Fibroblast of skin of right biceps (primary cell): ENCODE measurements at places on chromosomes 3 and 15.

GRCh38 chr3:13316603-13317002 is 103.5 kb downstream of the NUP210 start:
- no peak for DNase-seq

GRCh38 chr15:77858792-77859490 is 218.6 kb downstream of the TBC1D2B start:
- no peak for DNase-seq

GRCh38 chr3:170848292-170848917 is 21.6 kb downstream of the RPL22L1 start:
- DNase-seq: peak; percentile 49

DNA sequence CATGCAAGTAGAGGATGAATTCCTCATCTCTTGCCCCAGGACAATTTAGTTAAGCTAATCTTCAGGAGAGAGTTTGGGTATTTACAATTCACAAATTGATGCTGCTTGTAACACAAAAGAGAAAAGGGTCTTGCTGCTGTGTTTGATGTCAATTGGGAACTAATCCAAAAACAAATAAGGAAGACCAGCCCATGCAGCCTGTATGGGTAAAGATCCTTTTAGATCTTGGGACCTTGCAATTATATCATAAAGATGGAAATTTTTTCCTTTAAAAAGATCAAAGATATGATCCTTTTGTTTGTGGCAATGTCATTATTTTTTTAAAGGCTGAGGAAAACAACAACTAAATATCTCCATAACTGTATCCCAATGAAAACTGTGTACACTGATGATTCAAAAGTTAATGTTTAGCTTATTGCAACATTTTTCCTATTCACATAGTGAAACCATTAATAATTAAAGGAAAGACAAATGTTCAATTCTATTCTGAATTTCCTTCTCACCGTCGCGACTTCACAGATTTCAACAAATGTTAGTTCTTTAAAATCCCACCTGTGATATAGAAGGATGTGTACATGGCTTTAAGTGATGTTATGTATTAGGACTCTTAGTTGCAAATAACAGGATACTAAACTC is 40.2 kb downstream of the TMEM212 start:
- no peak for DNase-seq

- DNase-seq: no peak
These were observed 21.9 kb upstream of the KPNA1 start for GRCh38 chr3:122536632-122537001.

DNA sequence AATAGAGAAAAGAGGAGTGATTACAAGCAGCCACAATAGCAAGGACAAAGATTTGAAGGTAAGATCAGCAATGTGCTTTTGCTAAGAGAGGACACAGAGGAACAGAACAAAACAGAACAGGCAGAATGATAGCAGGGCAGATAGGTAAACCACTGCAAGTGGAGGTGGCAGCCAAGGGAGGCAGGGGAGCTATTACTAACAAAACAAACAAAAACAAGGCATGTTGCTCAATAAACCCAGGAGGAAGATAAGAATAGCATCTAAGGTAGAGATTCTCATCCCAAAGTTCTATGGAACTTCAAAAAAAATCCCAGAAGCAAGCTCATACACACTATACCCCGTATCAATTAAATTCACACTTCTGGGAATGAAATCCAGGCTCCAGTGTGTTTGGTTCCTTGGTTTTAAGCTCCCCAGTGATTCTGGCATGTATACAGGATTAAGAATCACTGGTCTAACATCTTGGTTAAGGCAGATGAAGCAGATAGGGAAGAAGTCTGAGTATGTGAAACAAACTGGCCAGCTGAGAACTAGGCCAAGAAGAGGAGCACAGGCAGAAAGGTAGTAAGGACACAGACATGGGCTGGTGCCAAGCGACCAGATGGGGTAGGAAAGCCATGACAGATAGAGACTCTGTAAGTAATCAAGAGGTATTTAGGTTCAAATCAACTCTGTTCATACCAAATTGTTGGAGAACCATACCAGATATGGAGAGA is 189.2 kb downstream of the DTWD1 start:
- DNase-seq: no peak

DNA sequence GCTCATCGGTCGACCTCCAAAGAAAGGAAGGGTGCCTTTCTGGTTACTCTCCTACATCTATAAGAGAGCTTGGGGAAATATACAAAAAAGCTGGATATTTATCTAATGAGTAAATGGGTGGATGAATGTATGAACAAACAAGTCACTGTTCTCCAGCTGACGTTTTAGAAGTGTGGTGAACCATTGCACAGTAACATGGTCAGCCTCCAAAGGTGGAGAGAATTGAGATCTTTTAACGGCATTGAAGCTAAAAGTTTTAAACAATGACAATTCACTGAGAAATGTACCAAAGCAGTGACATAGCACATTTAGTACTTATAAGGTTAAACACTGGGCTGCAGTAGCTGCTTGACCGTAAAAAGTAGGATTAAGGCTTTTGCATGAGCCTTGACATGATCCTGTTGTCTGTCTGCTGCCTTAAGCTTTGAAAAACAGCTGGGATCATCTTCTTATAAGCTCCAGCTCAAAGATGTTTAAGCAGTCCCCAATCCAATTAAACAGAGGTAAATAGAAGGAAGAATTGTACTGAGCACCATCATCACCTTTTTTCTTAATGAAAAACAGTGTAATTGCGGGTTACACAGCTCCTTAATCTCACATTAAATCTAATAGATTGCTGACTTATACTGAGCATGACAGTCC is 222.9 kb downstream of the WDR72 start:
- no peak for DNase-seq

GRCh38 chr3:125266971-125267370 is 54.4 kb upstream of the SLC12A8 start:
- no peak for DNase-seq

GRCh38 chr3:72230774-72231379 is 445.9 kb upstream of the PROK2 start:
- no peak for DNase-seq

DNA sequence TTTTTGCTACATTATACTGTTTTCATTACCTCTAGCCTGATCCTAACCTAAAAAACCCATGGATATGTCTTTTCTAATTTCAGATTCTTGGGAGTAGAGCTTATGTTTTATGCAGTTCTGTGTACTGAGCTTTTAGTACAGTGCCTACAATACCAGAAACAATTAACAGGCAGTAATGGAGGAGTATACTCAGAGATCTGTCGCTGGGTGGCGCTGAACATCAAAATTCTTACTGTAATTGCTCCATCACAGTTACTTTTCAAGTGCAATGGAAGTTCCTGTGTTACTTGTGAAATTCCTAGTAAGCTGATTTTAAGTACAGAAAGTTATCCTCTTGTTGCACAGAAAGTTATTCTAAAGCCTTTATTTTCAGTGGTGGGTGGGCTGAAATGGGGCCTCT is 66.9 kb downstream of the RNF13 start:
- DNase-seq: peak; percentile 62

DNA sequence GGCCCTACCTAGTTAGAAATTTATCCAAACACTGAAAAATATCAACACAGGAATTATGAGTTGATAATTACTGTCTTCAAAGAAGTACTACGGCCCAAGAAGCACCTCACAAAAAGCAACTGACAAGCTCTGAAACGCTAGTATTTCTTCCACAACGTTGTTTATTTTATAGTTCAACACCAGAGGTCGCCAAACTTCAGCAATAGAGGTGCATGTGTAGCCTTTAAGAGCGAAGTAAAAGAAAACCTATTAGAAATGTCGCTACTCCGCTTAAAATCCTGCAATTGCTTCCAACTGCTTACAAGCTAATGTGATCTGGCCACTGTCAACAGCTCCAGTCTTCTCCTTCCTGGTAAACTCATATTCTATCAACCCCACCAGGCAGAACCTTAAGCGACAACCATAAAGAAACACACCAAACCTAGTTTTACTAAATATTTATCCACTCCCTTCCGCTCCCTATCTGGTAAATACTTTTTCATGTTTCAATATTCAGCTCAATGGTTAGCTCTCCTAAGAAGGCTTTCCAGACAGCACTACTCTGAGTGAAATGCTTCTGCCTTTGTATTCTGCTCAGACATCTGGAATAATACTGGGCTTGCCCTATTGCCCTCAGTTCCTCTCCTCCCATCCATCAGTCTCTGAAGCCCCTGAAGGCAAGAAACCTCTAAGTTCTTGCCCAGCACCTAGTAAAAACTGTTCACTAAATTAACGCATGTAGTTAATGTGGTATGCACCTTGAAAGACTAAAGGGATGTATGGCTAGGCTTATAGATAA is 110.2 kb downstream of the NR1I2 start:
- DNase-seq: peak; percentile 70

DNA sequence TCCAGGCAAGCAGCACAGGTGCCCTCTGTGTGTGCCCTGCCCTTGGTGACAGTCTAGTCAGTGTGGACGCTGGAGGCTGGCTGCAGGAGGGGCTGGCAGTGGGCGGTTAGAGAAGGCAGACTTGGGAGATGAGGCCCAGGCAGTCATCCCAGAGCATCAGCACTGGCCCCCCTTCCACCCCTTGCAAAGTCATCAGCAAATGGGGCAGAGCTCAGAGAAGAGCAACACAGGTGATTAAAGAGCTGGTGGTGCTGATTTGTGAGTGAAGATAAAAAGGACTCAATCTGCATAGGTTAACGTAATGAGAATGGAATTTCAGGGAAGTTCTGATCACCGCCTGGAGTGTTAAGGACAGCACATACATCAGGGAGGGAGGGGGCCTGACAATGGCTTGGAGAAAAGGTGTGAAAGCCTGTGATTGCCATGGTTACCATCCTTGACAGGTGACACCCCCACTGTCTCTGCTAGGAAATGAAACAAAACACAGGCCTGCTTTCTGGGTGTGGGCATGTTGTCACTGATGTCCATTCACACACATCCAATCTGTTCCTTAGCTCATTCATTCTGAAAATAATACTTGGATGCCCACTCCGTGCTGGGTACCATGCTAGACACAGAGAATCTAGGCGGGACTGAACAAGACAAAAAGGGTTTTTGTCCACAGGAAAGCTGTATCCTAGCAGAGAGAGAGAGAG is 269.6 kb upstream of the ST8SIA2 start:
- DNase-seq: no peak

GRCh38 chr15:40594429-40594836 is 384 bp downstream of the KNL1 start:
- peak; percentile 54 for DNase-seq

- DNase-seq: peak; percentile 69
These were observed 29.9 kb downstream of the TMEM40 start for GRCh38 chr3:12729051-12729651.

DNA sequence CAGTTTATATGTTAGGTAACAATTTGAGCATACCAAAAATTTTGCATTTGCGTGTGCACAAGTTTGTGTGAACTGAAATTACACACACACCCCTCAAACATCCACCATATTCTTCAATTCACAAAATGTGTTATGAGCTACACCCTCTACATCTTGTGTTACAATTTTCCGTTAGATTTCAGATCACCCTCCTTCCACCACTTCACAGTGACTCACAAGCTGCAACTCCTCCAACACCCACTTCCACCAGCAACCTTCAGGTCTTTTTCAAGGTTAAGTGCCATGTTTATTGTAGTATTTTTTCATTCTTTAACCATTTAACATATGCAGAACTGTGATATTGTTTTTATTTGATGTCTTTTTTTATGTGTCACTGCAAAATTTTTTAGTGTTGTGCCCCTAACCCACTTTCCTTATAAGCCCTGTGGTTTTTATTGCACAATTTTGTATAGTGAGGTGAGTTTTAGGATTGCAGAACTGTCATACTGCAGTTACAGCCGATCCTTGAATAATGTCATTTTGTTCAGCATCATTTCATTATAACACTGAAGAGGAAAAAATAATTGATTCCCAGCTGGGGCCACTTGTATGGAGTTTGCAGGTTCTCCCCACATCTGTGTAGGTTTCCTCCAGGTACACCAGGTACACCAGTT is 148.9 kb downstream of the PLCL2 start:
- DNase-seq: no peak

DNA sequence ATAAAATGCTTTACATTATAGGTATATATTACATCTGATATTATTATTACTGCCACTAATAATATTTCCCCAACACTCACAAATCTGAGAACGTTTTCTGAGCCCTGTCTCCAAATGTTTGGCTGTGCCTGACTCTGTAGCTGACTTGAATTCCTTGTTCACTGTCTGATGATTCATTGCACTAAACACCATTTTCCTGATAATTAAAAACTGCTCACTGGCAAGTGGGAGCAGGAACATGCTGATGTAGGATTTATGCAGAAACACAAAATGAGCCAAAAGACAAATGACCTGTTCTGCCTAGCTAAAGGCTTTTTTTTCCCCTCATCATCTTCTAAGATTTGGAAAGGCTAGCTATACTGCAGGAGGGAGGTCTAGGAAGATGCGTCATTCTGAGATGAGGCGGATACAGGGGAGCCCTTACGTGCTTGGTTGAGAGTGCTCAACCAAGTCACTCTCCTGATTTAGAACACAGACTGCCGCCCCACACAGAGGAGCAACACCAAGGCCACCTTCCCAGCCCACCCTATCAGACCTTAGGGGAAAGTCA is 380.7 kb downstream of the EPHB1 start:
- peak; percentile 41 for DNase-seq

DNA sequence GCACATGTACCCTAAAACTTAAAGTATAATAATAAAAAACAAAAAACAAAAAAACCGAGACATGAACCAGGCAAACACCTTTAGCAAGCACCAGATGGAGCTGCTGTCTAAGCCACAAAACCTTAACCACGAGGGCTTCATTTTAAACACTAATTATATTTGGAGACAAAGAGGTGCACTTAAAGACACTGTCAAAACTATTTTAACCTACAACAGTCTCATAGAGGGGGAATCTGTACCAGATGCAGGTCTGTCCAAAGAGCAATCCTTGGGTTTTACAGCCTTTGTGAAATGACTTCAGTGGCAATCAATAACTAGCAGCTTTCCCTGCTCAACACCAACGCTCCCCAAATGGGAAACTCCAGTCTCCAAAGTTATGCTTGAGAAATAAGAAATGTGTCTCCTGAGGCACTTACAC is 115.7 kb upstream of the TSPAN3 start:
- peak; percentile 45 for DNase-seq

GRCh38 chr3:99049164-99049563 is 147.7 kb upstream of the DCBLD2 start:
- no peak for DNase-seq

DNA sequence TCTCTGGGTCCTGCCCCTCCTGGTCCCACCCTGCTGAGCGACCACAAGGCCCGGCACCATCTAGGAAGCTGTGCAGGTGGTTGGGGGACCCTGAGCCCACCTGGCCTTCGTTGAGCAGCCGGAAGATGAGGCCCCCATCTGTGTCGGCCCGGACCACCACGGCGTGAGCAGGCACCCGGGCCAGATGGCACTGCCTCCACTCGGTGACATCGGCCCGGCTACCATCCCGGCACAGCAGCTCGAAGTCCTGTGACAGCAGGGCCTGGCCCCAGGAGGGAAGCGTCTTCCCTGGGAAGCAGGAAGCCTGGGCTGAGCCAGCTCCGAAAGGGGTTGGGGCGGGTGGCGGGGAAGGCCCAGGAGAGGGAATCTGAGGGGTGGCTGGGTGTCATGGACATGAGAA is 12.6 kb downstream of the MELTF start:
- no peak for DNase-seq

DNA sequence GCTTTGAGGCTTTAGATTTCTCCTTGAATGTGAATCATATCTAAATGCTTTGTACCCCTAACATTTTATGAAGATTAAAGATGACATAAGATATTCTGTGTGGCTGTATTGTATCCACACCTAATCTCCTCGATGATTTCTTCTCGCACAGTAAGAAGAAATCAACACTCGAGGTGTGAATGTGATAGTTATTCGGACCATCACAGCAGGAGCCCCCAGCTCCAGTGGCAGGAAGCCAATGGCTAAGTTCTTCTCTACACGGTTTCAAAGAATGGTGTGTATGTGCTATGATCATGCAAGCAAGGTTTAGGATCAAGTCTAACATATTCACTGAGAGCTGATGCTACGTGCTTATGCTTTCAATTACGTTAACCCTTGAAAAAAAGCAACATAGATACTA is 271.0 kb downstream of the SUCLG2 start:
- DNase-seq: no peak
